ENCODE measurements at places on chromosomes 11 and 22.

- DNase-seq, result no peak
Measured at GRCh38 chr11:68036717-68037239, 2.0 kb upstream of the TCIRG1 start.

DNA sequence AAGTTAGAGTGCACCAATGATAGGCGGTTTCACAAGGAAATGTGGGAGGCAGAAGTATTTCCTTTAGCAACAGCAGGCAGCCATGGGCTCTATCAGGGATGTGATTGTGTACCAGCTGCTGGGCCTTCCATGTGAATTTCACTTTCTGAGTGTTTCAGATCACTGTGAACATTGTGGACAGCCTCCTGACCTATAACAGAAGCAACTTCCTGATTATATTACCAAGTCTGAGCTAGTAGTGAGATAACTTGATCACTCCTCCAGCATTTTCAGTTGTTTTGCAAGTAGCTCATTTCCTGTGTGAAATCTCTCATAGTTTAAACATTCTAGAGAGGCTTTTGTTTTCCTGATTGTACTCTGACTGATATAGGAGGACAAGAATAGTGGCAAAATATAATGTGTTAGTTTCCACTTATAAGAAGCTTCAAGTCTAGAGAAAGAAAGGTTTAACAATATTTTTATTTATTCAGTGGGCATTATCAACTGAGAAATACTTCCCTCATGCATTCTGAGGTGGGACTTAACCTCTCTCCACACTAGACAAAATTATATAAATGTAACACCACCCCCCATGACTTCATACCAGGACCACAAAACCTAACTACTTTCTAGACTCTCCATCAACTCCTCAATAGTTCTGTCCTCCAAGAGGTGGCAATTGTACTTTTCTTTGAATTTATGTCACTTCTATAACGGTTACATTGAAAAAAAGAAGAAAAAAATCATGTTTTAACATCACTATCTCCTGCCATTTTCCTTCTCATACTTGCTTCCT lies 184.2 kb upstream of the LUZP2 start:
- DNase-seq, result no peak

GRCh38 chr11:134556186-134556585 lies 144.1 kb upstream of the B3GAT1 start:
- no peak for DNase-seq

- no peak for DNase-seq
Measured at GRCh38 chr11:66489636-66490035, 9.4 kb downstream of the DPP3 start.

GRCh38 chr11:23865341-23865975 lies 631.4 kb upstream of the LUZP2 start:
- DNase-seq, result no peak

GRCh38 chr11:90250970-90251369 lies 28.1 kb upstream of the CHORDC1 start:
- DNase-seq, result no peak

- no peak for DNase-seq
Measured at GRCh38 chr11:97814325-97814959, 1206.3 kb upstream of the CNTN5 start.

GRCh38 chr11:117127171-117127901 lies 16.8 kb upstream of the PAFAH1B2 start:
- no peak for DNase-seq

DNA sequence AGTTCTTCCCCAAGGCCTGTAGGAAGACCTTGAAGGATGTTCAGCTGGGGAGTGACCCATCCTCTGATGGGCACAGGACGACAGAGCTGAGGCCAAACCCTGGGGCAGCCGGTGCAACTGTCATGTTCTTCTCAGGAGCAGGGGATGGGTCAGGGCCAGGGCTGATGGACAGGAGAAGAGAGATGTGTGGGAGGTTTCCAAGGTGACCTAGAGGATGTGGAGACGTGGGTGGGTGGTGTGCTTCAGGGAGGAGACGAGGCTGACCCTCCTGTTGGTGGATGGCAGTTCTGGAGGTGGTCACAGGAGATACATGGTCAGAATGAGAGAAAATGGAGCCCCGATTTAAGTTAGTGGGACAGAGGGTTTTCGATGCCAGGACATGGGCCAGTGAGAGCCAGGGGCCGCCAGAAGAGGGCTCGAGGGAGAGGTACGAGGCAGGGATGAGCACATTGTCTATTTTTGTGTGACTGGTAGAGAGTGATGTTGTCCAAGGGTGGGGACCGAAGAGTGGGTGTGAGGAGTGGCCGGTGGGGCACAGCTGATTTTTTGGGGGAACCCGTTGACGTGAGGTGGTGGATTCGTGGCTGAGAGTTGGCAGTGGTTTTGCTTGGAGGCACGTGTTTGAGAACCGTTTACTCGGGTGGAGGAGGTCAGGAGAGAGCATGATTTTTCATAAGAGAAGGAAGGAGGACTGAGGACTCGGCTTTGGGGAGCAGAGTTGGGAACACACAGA lies 14.6 kb downstream of the TBC1D22A start:
- no peak for DNase-seq

GRCh38 chr22:49100316-49100715 lies 727.4 kb downstream of the BRD1 start:
- DNase-seq, result no peak

DNA sequence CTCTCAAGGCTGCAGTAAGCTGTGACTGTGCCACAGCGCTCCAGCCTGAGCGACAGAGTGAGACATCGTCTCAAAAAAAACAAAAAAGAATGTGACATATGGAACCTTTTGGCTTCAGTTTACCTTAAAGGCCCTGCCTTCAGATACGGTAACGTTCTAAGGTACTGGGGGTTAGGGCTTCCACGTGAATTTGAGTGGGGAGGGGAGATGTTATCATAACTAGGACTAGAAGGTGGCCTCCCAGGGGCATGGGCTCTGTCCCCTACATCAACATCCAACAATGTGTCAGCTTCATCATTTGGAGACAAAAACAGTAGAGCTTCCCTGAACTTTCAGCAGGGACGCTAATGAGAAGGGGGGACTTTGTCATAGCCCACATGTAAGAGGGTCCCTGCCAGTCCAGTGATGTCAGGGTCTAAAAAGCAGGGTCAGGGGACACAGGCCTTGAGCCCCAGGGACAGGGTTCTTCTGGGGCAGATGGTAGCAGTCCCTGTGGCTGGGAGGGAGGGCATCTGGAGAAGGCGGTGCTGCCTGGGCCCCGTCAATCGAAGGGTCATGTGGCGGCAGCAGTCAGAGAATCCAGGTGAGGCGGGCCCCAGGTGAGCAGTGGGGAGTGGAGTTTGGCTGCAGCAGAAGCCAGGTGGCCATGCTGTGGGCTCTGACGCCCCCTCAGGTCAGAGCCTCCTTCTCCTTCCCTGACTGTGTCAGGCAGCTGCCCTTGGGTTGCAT lies 79.8 kb downstream of the BCR start:
- DNase-seq, result no peak

- no peak for DNase-seq
Measured at GRCh38 chr22:50717709-50718351, 20.2 kb upstream of the ACR start.

- no peak for DNase-seq
Measured at GRCh38 chr22:41836551-41836950, 3.6 kb downstream of the SREBF2 start.

DNA sequence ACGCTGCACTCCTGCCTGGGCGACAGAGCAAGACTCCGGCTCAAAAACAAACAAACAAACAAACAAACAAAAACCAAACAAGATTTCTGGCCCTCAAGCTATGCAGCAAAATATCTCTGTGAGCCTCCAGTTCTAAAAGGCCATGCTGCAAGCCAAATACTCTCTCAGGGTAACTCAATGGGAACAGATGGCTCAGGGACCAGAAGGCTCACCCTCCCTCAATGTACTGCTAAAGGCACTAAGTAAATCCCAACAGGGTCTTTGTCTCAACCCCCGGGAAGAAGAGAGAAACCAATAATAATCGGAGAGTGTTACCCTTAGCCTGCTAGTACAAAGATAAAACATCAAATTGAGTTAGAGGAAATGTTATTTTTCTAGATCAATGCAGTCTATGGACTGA lies 119.7 kb upstream of the ZC3H12C start:
- no peak for DNase-seq

DNA sequence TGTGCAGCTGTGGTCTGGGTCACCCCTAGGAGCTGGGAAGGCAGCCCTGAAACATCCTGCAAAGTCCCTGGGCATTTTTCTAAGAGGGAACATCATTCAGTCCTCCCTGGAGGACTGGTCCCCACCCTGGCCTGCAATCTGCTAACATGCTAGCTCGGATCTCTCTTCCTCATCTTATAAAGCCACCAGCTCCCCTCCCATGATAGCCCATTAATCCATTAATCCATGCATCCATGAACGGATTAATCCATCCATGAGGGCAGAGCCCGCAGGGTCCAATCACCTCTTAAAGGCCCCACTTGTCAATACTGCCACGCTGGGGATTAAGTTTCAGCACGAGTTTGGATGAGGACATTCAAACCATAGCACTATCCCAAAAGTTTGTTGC lies 12.1 kb downstream of the PRG3 start:
- DNase-seq, result no peak

DNA sequence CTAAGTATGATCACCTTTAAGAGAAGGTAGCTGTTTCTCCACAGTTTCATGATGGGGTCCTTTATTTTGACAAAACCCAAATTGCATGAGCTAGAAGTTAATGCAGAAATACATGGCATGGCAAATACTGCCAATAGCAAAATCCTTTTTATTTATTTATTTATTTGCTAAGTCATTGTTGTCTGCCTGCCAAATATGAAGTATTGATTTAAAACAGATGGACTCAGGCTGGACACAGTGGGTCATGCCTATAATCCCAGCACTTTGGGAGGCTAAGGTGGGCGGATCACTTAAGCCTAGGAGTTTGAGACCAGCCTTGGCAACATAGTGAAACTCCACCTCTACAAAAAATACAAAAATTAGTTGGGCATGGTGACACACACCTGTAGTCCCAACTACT lies 52.4 kb downstream of the LARGE2 start:
- DNase-seq, result no peak

DNA sequence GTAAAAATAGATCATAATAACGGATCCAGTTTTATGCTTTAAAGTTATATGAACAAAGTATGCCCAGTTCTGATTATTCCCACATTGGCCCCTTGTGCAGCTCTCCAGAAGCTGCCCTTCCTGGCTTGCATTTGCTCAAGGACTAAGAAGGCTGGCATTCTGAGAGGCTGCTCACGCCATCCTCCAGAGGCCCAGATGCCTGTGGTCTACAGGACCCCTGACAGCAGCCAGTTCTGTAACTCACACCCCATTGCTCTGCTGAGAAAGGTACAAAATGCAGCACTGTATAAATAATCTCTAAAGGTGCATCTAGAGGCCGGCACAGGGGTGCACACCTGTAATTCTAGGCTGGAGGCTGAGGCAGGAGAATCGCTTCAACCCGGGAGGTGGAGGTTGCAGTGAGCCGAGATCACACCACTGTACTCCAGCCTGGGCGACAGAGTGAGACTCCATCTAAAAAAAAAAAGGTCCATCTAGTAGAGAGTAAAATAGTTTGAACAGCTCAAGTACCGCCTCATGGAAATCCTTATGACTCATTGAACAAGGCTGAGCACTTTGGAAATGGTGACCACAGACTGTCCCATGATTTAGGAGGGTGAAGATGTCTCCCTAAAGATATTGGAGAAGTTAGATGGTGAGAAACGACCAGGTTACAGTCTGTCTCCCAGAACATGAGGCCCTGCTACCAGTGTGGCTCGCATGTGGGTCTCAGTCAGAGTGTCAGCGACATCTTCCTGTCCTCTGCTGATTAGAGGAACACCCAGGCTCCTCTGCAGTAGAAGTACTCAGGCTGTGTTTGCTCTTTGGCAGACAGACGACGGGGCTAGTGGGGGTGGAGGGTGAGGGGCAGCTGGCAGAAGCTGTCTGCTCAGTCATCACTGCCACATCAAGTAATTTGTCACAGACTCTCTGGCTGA lies 56.3 kb downstream of the KREMEN1 start:
- no peak for DNase-seq

GRCh38 chr11:73410627-73411026 lies 34.4 kb downstream of the RELT start:
- no peak for DNase-seq

GRCh38 chr11:60777106-60777505 lies 8.0 kb upstream of the MS4A10 start:
- DNase-seq, result no peak

- DNase-seq, result no peak
Measured at GRCh38 chr11:14106303-14107049, 144.0 kb downstream of the SPON1 start.

- DNase-seq, result no peak
Measured at GRCh38 chr11:77705876-77706579, 68.4 kb upstream of the CLNS1A start.

- peak; percentile 53 for DNase-seq
Measured at GRCh38 chr11:61679893-61680621, at the start of gene DAGLA. Gene DAGLA, plus strand, starts transcription at chr11:61680391. Its CDS starts 39,765 bp downstream, at chr11:61720156.

- no peak for DNase-seq
Measured at GRCh38 chr11:6681949-6682348, 1.2 kb downstream of the MRPL17 start.

DNA sequence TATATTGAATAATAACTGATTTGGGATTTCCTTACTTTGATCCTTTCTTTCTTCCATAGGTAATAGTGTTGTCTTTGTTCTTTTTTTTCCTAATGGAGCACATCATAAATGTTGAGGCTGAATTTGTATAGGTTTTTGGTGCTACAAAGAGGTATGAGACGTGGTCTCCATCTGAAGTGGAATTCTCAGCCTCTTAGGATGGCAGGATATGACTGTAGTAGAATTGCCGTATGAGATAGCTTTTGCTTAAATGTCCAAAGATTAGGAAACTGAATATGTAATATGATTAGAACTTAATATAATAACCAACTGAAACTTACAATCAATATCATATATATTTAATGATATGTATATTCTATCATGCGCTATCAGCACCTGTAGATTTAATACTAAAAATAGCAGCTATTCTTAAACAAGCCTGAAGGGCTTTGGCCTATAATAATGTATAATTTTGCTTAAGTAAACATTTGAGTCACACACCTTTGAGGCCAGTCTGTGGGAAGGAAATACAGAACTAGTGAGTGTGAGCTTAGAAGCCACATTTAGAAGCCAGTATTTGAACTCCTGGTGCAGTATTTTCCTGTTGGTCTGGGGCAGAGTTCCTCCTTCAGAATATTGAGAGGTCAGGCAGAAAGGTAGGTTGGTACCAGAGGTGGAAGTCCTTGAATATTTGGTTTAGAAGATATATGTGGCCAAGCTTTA lies 62.6 kb downstream of the SWAP70 start:
- no peak for DNase-seq

DNA sequence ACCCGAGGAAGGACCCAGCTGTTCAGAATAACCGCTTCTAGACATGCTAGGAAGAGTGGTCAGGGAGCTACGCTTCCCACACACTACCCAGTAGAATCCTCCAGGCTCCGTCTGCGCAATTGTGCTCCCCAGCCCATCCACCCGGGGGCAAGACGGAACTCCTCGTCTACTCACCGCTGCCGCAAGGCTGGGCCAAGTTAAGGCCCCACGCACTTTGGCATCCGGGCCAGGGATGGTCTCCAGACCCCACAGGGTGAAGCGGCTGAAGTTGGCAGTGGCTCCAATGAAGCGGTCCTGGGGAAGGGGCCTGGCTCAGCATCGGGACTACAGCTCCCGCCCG lies 757 bp downstream of the RNASEH2C start:
- no peak for DNase-seq

- DNase-seq, result no peak
Measured at GRCh38 chr11:122523846-122524805, 131.4 kb upstream of the UBASH3B start.
